GM23338 (cell line): ENCODE measurements at places on chromosomes 1 and 21.

DNA sequence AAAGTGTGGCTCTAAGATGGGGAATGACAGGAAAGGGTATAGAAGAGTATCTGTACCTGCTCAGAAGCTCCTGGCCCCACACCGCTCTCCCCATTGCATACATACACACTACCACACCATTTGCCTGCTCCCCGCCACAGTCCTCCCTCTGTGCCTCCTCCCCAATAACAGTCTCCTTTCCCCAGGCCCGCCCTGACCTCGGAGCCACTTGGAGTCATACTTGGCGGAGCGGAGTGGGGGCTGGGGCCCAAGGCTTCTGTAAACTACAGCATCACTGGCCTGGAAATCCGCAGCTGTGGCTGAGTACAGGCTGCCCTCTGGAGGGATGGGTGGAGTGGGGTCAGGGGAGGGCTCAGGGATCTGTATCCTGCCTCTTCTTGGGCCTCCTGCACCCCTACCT lies 8.6 kb downstream of the SEMA6C start:
- no peak for DNase-seq

GRCh38 chr1:89262643-89263042 lies 10.0 kb downstream of the GBP5 start:
- no peak for DNase-seq

DNA sequence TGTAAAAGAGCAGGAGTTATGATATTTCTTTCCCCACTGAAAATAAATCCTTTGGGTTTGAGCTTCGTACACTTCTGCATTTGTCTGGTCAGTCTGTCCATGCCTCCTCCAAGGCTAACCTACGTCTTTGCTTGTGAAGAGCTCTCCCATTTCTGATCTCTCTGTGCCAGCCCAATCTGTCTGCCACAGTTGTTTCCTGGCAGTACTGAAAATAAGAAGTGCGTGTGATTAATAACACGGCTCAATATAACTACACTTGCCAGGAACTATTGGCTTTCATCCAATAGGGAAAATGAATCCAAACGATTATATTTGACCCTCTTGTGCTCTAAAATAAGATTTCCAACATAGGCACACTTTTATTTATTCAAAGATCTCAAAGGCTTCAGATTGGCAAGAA lies 19.2 kb upstream of the COL24A1 start:
- DNase-seq: no peak

GRCh38 chr1:89939059-89939570 lies 55.8 kb upstream of the ZNF326 start:
- DNase-seq: no peak

DNA sequence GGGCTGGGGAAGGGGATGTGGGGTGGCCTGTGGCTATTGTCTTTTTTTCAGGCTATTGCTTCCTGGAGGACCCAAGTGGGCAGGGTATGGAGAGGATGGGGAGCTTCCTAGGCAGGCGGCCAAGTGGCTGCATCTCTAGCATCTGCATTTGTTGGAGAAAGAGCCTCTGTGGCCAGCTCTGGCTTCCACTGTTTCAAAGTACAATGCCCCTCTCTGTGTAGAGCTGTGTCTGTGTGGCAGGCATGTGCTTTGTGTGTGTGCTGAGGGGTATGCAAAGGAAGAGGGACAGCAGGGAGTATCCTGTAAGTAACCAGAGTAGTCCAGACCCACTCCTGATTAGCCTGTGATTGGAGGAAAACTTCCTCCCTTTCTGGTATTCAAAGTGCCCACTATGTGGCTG lies 40.6 kb downstream of the KCNA2 start:
- DNase-seq: no peak

GRCh38 chr1:43373066-43373940 lies 5.5 kb upstream of the ELOVL1 start:
- DNase-seq: no peak

GRCh38 chr1:206753141-206753540 lies 17.4 kb upstream of the IL19 start:
- DNase-seq: no peak

DNA sequence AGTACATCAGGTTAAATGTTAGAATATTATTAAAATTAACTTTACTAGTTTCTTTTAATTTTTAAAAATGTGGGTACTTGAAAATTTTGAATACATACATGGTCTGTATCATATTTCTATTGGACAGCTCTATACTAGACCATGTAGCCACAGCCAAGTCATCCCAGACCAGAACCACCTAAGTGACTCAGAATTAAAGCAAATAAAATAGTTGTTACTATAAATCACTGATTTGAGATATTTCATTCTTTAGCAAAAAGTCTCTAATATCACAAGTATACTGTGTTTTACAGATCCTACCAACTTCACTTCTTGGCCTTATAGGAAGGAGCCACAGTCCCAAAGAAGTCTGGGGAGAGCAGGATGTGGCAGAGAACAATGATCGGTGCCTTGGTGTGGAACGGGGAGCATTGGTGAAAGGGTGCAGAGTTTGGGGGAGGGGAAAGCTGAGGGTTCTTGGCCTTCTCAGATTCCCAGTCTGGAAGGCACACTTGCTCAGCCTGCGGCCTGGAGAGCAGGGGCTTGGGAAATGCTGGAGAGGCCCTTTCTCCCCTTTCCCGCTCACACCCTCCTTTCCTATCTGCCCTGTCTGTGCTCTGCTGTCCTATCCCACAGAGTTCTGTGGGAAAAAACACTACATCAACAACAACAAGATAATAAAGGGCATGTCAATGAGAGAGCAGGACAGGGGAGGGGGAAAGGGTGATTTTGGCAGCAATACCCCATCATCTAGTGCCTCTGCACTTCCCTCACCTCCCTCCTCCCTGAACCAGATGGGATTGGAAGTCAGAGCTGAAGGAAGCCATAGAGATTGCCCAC lies 122.1 kb downstream of the NGF start:
- DNase-seq: peak; percentile 16

DNA sequence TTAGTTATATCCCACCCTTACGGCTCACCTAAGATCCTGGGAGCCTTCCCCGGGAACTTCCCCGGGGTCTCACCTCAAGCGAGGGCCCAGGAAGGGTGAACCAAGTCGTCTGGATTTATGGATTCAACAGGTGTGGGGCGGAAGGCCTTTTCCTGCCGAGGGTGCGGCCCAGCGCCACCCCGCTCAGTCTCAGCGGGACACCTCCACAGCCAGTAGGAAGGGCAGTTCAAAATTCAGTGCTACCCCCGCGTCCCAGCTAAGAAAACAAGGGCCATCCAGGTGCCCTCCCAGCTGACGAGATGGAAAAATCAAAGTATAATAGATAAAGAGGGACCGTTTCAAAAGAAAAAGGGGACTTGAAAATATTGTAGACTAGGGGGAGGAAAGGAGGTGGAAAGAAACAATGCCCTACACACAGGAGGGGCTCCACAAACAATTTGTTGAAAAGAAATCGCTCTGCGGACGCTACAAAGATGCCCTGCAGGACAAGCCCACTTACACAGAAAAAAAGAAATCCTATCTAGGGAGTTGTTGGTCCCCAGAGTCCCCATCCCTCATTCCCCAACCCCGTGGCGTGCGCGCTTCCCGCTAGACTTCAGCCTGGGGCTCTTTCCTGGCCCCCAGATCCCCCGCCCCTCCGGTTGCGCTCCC lies 1.3 kb downstream of the SLC2A1 start:
- DNase-seq: peak; percentile 47

DNA sequence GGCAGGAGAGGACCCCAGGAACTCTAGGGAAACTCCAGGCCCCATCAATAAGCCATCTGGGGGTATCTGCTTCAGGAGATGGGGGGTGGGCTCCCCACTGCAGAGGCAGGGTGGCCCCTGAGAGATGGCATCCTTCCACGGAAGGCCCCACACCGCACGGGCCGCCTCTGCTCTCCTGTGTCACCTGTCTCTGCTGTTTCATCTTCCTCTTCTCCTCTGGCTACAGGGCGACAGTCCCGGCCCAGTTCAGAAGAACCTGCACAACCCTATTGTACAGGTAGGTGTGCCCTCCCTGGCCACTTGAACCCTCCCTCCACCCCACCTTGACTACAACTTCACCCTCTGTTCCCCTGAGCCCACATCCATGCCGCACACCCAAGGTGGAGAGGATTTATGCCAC lies 90.2 kb upstream of the TMEM51 start:
- no peak for DNase-seq

GRCh38 chr1:89271341-89272015 lies 1.2 kb downstream of the GBP5 start:
- DNase-seq: no peak
